ENCODE measurements at places on chromosomes 11 and 22. TPM values are rescaled to one million over a fixed set of nuclear protein-coding genes. Genes with fewer than 3 reads are reported as not detected.

- DNase-seq, result no peak
These were observed 21.1 kb downstream of the TEAD1 start for GRCh38 chr11:12695221-12695794.

GRCh38 chr22:29205594-29206371, at the start of gene EMID1:
Gene EMID1, plus strand, starts transcription at chr22:29205896. Its CDS starts 143 bp downstream, at chr22:29206039.
- DNase-seq, result peak; percentile 39

- no peak for DNase-seq
These were observed 9.7 kb downstream of the MCAM start for GRCh38 chr11:119307219-119307618.

GRCh38 chr22:43330178-43331068, 12.7 kb downstream of the SCUBE1 start:
- DNase-seq, result no peak

DNA sequence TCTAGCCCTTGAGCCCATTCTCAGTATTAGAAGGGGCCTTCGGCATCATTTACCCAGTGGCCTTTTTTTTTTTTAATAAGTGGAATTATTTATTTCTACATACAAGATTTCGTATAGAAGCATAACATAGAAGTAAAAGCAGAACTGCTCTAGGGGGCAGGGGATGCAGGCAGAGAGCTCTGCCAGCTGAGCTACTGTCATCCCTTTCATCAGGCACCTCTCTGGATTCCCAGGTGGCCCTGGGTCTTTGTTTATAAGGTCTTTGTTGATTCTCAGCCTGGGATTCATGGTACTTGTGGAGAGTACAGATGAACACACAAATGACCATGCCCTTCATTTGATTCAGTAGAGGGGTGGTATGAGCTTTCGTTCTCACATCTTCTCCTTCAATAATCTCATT, 66.4 kb downstream of the GAB2 start:
- DNase-seq, result no peak

- DNase-seq, result no peak
These were observed 90.7 kb downstream of the TBC1D22A start for GRCh38 chr22:46853191-46853590.

- no peak for DNase-seq
These were observed 45.5 kb downstream of the PACSIN2 start for GRCh38 chr22:42969348-42969975.

DNA sequence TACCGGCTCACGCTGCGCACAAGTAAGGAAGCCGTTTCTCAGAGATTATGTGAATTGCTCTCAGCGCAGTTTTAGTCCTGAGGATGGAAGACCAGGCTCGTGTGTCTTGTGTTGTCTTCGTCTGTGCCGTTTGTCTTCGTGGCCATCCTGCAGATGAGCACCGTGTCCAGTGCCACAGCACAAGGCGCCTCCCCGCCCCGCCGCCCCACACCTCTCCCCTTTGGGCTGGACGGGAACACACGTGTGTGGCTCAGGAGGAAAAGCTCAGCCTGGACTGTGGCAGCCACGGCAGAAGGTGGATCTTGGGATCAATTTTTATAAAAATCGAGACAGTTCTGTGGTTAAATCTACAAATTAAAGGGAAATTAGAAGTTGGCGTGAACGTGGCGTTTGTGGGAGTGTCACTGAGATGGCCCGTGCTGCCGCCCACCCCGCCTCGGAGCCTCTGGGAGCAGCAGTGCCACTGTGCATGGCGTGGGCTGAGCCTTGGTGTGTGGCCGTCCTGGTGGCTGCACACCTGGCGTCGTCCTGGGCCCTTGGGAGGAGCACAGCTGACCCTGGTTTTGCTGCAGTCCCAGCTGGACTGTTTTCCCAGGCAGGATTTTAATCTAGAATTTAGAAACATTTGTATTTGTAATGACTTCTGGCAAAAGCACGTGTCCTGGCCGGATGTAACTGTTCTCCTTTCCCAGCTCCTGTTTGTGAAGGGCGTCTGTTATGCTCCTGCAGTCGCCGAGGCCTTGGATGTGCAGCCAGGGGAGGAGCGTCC, 25.8 kb downstream of the MUC6 start:
- DNase-seq, result no peak

GRCh38 chr22:46107089-46107664, 43.1 kb upstream of the PPARA start:
- DNase-seq, result peak; percentile 66

GRCh38 chr11:70233511-70233934, 30.4 kb downstream of the FADD start:
- peak; percentile 44 for DNase-seq

DNA sequence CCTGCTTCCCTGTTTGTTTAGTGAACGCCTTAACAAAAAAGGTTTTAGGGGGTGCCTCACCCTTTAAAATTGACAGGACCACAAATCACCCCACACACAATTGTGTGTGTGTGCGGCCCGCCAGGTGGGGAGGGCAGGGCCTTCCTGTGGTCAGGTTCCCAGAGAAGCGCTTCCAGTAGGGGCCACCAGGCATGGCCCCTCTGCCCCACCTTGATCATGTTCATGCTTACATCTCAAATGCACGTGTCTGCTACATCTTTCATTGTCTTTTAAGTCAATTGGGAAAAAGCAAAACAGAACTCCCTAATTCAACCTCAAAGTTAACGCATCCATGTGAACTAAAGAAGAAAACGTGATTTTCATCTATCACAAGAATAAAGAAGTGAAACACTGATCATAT, 1335.3 kb downstream of the TBC1D22A start:
- DNase-seq, result no peak

DNA sequence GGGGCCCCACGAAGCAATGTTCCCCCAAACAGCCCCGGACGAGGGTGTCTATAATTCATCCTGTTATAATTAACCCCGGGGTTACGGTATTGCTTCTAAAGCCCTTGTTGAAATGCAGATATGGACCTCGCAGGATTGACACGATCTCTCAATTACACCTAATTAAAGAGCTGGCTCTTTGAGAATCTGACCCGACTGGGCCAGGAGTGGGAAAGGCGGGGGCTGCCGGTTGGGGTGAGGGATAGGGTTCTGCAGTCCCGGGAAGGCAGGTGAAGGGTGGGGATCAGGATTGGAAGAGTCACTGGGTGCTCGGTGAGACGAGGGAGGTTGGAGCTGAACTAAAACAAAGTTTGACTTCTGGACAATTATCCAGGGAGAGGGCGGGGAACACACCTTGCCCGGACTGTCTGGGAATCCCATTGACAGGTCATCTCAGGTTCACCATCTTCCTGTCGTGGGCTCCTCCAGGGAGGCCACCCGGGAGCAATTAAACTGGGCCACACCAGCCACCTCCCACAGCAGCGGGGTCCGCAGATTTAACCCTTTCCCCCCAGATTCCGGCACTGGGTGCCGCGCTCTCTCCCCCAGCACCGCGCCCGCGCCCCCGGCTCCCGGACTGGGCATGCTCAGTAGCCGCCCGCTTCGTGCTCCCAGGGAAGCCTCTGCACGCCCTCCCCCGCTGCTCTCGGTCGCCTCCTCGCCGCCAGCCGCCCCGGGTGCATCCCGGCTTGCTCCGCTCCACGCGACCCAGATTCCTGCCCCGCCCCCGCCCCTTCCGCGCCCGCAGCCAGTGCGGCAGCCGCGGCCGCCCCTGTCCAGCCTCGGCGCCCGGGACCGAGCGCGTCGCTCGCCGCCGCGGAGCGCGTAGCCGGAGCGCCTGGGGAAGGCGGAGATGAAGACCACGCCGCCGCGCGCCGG, at the start of gene ELMOD1:
Gene ELMOD1, plus strand, starts transcription at position 688 of the 918 bp plus-strand sequence. CDS start 27,043 bp downstream, outside the sequence.
- DNase-seq, result peak; percentile 39

Gene GAB4
- total RNA-seq, result not detected

DNA sequence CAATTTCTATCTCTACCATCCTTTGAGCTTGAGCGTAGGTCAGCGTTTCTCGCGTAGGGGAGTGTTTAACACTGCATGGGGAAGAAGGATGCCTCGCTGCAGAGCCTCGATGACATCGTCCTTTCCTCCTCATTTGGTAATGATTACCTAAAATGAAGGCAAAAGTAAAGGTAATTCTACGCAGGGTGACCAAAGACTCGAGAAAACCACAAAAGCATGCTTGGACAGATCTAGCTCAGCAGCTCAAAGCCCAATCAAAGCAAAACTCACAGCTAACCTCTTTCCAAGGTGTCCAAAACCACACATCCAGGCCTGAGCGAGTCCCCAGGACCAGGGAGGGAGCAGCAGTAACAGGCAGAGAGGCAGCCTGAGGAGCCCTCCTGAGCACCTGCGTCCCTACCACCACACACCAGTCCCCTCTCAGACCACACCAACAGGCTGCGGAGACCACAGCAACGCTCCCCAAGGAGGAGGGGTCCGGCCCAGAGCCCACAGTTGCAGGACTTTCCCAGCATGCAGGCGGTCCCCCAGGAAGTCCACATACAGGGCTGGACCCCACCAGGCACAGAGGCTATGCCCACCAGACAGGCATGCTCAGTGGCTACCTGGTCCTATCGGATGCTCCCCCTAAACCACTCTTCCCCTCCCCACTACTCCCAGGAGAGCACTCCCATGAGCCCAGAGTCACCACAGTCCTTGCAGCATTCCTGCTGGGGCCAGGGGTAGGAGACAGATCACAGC, 3.3 kb downstream of the BRD1 start:
- no peak for DNase-seq

Gene SPDYC
- total RNA-seq, result not detected

DNA sequence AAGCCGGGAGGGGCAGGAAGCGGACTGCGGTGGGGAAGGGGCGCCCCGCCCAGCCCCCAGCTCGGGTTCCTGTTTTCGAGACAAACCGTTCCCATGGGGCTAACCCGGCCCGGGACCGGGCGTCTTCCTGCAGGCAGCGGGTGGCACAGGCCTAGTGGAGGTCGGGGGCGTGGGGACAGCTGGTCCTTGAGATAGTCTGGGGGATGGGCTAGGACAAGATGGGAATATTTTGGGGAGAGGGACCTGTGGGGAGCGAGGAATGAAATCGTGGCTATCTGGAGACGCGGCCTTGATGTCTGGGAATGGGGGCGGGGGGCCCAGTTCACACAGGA, 1.2 kb upstream of the RASGRP2 start:
- peak; percentile 67 for DNase-seq

- no peak for DNase-seq
These were observed 274.4 kb upstream of the CCDC179 start for GRCh38 chr11:23134627-23135026.

GRCh38 chr11:59418156-59418555, 8.1 kb downstream of the OR5A2 start:
- no peak for DNase-seq

- DNase-seq, result no peak
These were observed 1383.2 kb downstream of the BRD1 start for GRCh38 chr22:48444320-48445112.

- DNase-seq, result no peak
These were observed 59.4 kb downstream of the RTL6 start for GRCh38 chr22:44438481-44439131.

GRCh38 chr11:61613870-61614269, 33.0 kb upstream of the SYT7 start:
- no peak for DNase-seq

GRCh38 chr11:122721201-122721963, 65.9 kb downstream of the UBASH3B start:
- no peak for DNase-seq

DNA sequence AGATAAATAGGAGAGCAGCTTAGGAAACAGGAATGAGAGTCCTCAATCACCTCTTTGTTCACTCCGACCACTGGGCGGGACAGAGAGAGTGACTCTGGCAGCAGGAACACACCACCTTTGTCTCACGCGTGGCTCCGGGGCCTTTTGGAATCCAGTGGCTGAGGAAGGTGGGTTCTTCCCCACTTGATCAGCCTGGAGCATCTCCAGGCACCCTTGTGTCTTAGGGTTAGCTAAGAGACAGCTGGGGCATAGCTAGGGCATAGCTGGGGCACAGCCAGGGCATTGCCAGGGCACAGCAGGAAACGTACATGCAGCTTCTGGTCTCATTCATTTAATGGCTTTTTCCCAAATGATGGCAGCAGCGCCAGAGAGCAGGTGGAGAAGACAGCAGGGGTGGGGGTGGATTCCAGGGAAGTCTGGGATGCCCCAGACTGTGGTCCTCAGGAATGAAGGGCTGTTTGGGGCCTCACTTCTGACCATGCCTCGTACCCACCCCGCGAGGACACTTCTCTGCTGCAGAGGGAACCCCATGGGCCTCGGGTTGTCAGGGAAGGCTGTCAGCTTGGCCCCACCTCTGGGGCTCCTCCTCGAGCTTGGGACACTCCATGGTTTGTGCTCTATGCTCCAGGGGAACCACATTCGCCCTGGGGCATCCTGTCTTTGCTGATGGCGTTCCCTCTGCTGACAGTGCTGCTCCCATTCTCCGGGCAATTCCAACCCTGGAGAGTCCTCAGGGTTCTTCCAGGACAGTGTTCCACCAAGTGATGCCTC, 30.4 kb upstream of the SHANK2 start:
- no peak for DNase-seq
